ENCODE measurements at places on chromosomes 11 and 22.

- DNase-seq: no peak
Measured at GRCh38 chr11:85787809-85788760, 22.9 kb downstream of the SYTL2 start.

GRCh38 chr11:87281496-87281895 is 243.8 kb downstream of the TMEM135 start:
- DNase-seq: no peak

DNA sequence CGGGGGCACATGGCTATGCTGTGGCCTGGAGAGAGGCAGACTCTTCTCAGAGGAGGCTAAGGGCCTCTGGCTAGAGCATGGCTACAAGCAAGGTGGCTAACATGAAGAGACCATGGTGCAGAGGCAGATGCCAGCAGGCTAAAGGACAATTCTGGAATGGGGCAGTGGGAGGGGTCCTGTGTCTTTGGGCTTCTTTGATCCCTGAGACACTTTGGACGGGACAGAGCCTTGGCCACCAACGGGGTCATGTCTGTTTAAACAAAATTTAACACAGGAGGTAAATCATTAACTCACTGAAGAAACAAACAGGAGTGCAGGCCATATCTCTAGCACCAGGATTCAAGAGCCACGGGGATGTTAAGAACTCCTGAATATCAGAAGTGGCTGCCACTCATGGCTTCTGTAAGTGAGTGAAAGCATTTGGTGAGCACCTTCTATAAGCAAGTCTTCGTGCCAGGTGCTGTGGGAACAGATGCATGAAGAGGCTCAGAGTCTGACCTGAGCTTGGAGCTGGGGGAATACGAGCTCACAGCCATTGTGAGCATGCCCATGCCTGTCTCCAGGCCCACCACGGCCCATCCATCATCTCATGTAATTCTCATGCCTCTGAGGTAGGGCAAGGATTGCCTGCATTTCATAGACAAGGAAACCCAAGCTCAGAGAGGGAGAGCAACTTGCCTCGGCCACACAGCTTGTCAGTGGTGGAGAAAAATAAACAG is 18.3 kb upstream of the ZNRF3 start:
- no peak for DNase-seq

DNA sequence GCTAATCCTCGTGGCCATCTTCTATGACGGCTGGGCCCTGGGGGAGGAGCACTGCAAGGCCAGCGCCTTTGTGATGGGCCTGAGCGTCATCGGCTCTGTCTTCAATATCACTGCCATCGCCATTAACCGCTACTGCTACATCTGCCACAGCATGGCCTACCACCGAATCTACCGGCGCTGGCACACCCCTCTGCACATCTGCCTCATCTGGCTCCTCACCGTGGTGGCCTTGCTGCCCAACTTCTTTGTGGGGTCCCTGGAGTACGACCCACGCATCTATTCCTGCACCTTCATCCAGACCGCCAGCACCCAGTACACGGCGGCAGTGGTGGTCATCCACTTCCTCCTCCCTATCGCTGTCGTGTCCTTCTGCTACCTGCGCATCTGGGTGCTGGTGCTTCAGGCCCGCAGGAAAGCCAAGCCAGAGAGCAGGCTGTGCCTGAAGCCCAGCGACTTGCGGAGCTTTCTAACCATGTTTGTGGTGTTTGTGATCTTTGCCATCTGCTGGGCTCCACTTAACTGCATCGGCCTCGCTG is 12.1 kb downstream of the MTNR1B start:
- no peak for DNase-seq

- no peak for DNase-seq
Measured at GRCh38 chr11:102488208-102488607, 35.6 kb upstream of the TMEM123 start.

- no peak for DNase-seq
Measured at GRCh38 chr22:17725500-17725796, 48.8 kb downstream of the BID start.

DNA sequence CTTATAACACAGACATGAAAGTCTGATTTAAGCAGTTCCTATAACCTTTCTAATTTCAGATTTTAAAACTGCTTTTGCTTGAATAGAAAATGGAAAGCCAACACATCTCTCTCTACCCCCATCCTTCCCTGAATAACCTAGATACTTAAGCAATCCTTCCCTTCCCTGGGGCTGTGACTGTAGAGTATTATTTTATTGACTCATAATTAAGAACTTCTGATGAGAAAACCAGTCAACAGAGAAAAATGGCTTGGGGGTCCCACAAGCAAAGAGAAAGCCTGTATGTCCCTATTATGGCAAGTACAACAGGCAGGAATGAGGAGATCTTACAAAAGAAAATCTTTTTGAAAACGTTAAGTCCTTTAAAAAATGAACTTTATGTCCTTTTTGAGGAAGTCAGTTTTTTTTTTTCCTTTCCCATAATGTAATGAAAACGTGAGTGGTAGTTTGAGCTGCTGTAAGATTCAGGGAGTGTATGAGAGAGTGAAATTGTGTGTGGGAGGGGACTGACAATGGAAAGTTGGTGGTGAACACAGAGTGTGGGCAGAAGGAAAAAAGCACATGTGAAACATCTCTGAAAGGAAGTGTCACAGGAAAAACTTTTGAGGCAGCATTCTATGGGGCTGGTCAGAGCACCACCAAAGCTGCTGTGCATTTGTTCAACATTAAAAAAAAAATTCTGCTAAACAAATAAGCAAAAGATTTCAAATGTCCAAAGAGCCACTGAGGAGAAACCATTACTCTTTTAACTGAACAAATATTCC is 154.6 kb downstream of the MAML2 start:
- DNase-seq: no peak

DNA sequence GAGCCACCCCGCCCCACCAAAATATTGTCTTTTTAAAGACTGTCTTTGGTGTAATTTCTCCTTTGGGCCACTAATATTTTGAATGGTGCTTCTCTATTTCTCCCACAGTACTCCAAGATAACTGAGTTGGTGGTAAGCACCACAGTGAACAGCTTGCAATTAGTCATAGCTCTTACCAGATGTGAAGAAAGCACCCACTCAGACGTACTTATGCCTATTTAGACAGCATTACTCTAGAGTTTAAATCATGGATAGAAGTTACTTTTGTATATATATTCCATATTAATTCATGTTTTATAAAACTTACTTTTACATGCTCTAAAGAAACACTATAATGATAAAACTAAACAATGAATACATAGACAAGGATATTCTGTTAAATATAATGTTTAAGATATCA is 12.7 kb downstream of the ANO3 start:
- no peak for DNase-seq

DNA sequence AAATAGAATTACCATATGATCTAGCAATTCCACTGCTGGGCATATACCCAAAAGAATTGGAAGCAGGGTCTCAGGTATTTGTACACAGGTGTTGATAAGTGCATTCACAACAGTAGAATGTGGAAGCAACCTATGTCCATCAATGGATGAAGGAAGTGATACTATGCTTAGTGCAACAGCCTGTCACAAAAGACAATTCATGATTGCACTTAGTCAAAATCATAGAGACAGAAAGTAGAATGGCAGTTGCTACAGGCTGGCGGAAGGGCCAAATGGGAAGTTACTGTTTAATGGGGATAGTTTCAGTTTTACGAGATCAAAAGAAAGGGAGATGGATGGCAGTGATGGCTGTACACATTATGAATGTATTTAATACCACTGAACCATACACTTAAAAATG is 42.0 kb downstream of the SGSM3 start:
- DNase-seq: no peak

DNA sequence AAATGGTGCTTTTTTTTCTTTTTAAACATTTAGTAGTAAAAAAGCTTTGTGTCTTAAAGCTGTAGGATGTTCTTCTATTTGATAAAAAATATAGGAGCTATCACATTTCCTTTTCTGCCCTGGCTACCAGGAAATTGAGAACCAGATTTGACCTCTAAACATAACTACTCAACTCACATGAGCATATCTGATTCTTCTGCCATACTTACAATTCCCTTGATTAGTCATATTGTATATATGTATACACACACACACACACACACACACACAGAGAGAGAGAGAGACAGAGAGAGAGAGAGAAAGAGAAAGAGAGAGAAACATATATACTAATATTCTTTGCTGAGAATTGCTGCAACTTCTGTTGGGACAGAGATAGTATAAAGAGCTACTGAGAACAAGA is 23.0 kb upstream of the GDPD4 start:
- DNase-seq: no peak

GRCh38 chr22:50014655-50015401 is 2.3 kb upstream of the IL17REL start:
- DNase-seq: no peak

DNA sequence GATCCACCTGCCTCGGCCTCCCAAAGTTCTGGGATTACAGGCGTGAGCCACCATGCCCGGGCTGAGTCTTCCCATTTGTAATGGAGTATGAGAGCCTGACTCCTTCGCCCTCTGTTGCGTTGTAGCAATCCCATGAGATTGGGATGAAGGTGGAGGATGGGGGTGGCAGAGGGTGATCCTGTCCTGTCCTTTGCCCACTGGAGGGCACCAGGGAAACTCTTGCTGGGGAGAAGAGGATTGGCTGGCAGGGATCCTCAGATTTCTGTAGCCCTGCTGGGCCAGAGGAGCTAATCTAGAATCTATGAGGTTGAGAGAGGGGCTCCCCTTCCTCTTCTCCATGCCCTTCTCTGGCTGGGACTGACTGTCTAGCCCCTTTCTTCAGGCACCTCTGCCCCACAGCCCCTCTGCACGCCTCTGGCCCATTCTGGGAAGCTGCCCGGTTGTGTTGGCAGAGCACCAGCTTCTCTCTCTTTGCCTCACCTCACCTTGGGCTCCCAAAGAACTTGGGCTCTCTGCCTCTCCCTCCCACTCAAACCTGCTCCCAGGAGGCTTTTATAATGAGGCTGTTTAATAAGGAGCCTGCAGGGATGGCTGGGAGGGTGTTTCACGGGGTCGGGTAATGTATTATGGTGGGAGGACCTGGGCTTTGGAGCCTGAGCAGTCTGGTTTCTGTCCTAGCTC is 9.5 kb upstream of the CATSPER1 start:
- no peak for DNase-seq

GRCh38 chr11:125281831-125282595 is 117.5 kb downstream of the PKNOX2 start:
- DNase-seq: no peak

DNA sequence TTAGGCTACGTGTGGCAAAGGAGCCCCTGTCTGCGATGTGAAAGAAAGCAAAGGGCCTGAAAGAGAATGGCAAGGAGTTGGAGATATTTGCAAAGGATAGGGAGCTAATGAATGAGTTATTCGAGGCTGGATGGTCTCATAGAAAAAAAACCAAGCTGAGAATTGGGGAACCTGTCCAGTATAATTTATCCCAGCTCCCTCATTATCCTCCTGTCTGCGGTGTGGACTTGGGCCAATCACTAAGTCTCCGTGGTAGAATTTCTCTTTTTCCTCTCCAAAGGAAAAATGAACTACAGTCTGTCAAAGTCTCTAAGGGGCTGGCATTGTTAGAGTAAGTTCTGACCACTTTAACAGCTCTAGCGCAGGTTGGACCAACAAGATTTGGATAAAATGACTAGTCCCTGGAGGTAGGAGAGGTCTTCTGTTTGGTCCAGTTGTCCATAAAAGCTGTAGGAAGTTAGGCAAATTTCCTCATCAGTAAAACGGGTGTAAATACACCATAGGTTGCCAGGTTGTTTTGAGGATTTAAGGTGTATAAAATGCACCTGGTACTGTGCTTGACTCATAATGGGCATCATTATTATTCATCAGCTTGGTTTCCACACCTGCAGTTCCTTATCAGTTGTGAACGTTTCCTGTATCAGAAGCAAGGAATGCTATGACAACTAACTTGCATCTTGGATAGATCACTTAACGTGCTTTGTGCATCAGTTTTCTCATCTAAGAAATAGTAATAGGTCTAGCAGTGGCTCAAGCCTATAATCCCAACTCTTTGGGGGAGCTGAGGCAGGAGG is 10.3 kb upstream of the CDON start:
- DNase-seq: no peak

GRCh38 chr11:117220568-117220967 is 11.3 kb downstream of the PCSK7 start:
- DNase-seq: no peak

DNA sequence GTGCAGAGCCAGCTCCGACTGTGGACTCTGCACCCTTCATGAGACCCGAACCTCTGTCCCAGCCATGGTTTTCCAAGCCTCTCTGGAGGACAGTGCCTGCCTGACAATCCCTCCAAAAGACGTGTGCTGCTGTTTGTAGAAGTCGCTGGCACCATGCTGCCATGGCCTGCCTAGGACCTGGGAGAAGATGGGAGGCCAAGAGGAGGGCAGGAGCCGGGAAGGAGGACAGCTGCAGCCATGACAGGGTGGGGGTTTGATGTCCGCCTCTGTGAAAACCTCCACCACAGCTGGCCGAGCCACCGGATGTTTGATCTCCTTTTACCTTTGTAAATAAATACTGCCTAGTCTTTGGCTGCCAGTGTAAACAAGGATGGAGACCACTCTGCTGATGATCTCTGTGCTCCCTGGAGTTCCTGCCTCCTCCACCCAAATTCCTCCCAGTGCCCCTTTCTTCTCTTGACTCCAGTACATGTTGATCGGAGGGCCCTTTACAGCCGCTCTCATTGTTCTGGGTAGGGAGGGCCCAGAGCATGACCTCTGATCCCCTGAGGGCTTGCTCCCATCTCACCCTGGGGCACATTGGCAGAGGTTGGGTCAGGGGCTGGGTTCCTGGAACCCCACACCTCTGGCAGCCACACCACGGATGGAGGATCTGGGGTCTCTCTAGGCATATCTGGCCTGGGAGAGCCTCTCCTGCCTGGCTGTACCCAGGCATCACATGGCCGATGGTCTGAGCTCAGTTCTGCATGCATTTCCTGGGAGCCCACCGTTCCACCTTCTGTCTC is 66.9 kb downstream of the BCR start:
- no peak for DNase-seq

DNA sequence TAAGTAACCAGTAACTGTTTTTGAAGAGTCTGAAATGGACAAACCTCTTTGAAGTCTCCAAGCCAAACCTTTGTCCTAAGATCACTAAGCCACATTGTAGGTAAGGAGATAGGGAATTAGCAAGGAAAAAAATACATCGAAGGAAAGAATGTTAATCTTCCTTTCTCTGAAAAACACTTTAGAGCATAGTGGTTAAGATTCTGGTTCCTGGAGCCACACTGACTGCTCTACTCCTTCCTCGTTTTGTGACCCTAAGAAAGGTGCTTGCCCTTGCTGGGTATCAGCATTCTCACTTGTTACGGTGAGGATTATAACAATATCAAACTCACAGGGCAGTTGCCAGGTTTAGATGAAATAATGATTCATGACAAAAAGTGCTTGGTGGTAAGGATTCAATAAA is 104.0 kb downstream of the SIK3 start:
- no peak for DNase-seq

- DNase-seq: no peak
Measured at GRCh38 chr22:19984201-19984753, 32.3 kb downstream of the ARVCF start.

- DNase-seq: no peak
Measured at GRCh38 chr11:69873166-69874077, 54.2 kb upstream of the FGF3 start.

GRCh38 chr22:43060183-43060582 is 29.0 kb downstream of the TTLL1 start:
- no peak for DNase-seq

GRCh38 chr11:86669424-86669823 is 3.0 kb downstream of the ME3 start:
- DNase-seq: no peak

- no peak for DNase-seq
Measured at GRCh38 chr11:113134626-113135025, 173.4 kb downstream of the NCAM1 start.

Data from NCI-H187 (cell line).